ENCODE measurements at places on chromosomes 2 and 18. TPM values are rescaled to one million over a fixed set of nuclear protein-coding genes. Genes with fewer than 3 reads are reported as not detected.

- no peak for DNase-seq
These were observed 201.1 kb upstream of the HDAC4 start for GRCh38 chr2:239601880-239602279.

DNA sequence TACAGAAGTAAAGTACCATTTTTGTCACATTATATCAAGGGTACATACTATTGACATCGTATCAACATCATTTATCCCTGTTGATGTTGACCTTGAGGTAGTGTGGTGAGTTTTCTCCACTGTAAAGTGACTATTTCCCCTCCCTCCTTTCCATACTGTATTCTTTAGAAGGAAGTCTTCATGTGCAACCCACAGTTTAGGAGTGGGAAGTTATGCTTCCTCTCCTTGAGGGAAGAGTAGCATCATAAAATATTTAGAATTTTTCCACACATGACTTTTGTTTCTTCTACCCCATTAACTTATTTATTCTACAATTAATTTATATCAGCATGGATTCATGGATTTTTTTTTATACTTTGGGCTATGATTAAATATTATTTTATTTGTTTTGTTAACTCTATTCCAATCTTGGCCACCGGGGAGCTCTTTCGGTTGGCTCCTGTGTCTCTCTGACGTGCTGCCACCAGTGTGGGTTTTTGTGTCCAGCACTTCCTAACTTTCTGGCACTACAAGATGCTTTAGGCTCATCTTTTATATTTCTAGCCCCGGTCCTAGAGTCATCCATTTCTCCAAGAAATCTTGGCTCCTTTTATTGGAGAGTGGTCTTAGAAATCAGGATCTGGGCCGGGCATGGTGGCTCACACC is 19.0 kb downstream of the AQP12B start:
- no peak for DNase-seq

GRCh38 chr18:32302806-32303205 is 113.0 kb downstream of the MEP1B start:
- no peak for DNase-seq

GRCh38 chr2:10990561-10991111 is 78.9 kb downstream of the KCNF1 start:
- DNase-seq, result no peak

DNA sequence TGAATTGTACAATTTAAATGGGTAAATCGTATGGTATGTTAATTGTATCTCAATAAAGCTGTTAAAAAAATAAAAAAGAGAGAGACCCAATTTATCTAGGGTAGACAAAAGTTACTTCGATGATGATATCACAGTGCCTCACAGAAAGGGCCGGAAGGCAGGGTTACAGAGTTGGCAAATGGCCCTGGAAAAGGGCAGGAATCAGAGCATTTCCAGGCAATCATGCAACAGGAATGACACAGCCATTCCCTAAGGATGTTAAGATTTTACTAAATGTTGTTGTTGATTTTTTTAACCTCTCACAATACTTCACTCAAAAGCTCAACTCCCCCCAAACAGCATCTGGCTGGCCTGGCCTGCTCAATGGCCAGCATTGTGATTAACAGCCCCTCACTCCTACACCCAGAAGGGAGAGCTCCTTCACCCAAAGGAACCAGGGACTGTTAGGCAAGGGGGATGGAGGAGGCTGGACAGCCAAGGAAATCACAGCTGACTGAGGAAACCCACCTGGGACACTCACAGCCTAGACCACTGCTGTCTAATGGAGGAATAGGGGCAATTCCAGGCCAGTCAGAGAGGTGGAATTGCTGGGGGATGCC is 7.7 kb upstream of the SP100 start:
- DNase-seq, result no peak

GRCh38 chr2:166239548-166239947 is 111.7 kb upstream of the SCN1A start:
- no peak for DNase-seq

DNA sequence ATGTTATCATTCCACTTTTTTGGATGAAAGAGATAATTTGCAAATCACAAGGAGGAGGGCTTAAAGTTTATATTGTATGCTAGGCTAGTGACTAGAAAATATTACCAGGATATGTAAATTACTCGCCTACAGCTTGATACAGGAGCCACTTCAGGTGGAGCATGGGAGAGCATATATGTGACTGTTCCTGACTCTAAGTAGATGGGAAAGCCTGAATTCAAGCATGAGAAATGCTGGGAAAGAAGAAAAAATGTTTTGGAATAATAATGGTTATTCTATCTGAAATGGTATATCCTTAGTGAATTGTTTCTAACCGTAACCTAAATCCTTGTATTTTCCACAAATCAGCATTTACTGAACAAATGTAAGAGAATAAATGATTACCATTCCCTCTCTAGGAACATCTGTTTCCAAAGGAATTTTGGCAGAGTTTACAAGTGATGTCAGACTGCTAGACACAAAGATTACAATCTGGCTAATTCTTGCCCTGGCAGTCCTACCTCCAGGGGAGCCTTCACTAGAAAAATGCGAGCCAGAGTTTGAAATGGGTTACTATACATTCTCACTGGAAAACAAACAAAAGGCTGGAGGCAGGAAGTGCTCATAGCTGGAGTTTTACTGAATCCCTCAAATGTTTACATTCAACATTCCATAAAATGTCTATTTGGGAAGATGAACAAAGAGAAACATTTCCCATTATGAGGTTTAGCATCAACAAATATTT is 129.4 kb upstream of the MAPRE2 start:
- DNase-seq, result no peak

DNA sequence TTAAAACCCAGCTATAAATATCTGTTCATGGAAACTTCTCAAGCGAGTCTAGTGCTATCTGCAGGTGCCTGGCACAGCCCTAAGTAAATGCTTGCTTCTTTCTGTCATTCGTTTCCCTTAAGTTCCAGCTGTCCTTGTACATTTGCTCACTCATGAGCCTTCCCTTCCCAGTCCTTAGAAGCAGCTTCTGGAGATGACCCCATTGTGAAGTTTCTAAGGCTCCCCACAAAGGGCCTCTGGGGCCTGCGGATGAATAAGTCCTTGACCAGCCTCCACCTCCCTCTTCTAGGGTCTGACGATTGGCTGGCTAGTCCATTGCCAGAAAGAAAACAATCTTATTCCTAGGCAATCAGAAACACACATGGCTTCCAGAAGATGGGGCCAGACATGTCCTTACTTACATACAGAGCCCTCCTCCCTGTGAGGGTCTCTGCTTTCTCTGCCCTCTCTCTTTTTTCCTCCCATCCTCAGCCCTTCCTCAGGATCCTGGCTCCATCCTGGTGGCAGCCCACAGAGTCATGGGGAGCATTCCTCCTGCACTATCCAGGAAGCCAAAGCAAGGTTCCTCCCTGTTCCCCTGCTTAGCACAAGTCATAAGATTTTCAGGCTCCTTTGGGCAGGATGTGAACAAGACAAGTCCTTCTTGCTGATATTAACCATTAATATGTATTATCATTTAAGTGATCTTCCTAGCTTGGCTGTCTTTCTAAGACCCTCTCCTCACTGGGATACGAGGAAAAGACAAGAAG is 87.3 kb downstream of the TNFRSF11A start:
- no peak for DNase-seq

- DNase-seq, result no peak
These were observed 52.3 kb upstream of the ZNF516 start for GRCh38 chr18:76547296-76547695.

DNA sequence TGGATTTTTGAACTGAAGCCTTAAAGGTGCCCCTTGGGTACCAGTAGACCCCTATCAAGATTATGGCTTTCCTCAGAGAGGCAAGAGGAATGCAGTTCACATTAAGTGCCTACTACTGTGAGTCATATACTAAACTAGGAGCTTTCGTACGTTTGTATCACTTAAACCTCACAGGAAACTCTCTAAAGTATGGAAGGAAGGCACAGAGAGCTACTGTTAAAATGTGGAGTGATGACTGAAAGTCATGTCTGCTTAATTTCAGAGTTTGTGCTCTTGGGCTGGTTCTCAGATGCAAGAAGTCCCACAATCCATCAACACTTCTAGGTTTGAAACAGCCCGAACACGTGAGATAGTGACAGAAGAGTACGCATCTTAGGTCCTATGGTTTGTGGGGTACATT is 4.7 kb downstream of the PLCL1 start:
- DNase-seq, result no peak

- no peak for DNase-seq
These were observed 47.9 kb downstream of the LRRFIP1 start for GRCh38 chr2:237675316-237675715.

GRCh38 chr2:178205853-178206521 is 11.7 kb downstream of the OSBPL6 start:
- DNase-seq, result no peak

DNA sequence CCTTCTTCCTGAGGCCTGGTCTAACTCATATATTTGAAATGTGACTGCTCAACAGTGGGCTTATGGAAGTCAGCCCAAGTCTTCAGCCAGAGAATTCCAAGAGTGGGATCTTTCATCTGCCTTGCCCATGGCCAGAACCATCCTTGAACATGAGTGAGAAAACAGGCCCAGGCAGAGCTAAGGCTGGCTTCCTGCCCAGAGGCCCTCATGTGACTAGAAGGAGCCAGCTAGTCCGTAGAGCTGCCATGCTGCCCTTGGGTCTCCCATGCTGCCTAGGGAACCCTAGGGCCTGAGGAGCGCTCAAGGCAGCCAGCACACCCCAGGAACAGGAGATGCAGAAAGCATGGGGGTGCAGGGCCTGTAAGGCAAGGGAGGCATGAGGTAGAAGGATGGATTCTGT is 203.6 kb downstream of the FHOD3 start:
- DNase-seq, result no peak

DNA sequence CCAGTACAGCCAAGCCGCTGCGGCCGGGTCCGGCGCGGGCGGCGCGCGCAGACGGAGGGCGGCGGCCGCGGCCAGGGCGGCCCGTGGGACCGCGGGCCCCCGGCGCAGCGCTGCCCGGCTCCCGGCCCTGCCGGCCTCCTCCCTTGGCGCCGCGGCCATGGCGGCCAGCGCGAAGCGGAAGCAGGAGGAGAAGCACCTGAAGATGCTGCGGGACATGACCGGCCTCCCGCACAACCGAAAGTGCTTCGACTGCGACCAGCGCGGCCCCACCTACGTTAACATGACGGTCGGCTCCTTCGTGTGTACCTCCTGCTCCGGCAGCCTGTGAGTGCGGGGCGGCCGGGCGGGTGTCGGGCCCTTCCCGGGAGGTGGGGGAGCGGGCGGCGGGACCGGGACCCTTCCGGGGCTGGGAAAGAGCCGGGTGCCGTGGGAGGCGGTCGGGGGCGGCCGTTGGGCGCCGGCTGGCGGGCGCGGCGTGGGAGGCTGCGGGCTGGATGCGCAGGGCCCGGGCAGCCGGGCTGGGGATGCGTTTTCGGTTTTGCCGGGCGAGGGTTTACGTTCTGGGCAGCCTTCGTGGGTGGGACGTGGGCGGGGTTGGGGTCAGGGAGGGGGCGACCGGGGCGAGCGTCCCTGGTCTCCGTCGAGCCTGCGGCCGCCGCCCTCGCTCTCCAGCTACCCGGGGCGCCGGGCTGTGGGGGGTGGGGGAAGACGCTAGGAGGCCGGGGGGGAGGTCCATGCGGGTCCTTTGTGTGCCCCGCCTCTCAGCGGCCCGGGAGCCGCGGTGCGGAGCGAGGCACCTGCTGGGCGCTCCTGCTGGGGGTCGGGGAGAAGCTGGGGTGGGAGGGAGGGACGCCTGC is 537 bp downstream of the AGFG1 start:
- no peak for DNase-seq

DNA sequence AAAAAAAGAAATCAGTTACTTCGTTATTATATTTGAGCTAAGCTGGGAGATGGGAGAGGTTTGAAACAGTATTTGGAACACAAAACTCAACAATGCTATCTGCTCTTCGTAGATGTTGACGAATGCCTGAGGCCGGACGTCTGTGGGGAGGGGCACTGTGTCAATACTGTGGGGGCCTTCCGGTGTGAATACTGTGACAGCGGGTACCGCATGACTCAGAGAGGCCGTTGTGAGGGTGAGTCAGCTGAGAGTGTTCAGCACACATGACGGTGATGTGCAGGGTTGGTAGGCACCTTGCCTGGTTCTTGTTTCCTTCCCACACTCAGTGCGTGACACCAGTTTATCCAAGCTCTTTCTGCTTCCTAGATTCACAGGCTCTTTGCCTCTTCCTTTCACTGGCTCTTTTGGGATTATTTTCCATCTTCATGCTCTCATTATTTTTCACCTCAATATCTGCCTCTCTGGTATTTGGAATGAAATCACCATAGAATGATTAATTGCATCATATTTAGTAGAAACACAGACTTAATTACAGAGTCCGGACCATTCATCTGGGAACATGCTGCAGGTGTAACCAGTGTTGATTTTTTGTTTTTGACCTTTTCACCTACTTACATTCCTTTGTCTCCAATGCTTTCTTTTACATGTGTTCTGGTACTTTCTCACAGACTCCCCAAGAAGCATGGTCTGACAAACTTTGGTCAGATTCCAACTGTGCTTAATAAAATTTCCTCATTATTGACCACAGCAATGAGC is 200.6 kb upstream of the RASGRP3 start:
- DNase-seq, result peak; percentile 73

- DNase-seq, result peak; percentile 49
These were observed 752 bp downstream of the MGAT4A start for GRCh38 chr2:98730053-98730706.

DNA sequence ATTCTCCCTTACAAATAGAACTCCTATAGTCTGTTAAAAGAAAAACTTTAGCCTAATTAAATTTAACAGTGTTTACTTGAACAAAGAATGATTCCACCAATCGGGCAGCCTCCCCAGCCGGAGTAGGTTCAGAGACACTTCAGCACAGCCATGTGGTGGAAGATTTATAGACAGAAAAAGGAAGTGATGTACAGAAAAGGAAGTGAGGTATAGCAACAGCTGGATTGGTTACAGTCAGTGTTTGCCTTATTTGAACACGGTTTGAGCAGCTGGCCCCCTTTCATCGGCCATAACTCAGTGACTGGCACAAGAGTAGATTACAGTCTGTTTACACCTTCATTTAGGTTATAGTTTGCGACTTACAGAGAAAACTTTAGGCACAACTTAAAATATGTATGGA is 2.1 kb upstream of the SKA1 start:
- DNase-seq, result no peak

- DNase-seq, result no peak
These were observed at the start of gene TRABD2A for GRCh38 chr2:84880645-84881521. TSS of gene TRABD2A (minus strand) at chr2:84881084. CDS start at chr2:84881039, 45 bp downstream.

DNA sequence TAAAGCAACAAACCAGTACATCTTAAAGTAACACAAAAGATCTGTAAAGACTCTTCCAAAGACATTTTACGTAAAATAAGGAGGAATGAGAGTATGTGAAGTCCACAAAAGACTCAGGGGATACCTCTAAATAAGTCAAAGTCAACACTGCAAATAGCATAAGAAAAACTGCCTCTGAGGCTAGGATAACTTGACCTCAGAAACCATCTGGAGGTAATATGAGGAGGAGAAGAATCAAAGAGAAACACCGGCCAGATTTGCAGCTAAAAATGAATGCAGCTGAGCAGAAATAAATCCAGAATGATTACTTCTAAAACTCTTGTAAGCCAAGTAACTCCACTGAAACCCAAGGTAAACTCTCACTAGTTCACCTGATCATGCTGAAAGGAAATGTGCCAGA is 52.2 kb upstream of the ERMN start:
- no peak for DNase-seq

GRCh38 chr2:65658881-65659280 is 226.5 kb upstream of the SPRED2 start:
- DNase-seq, result no peak

The APLF gene
- total RNA-seq, result 3.5 TPM

The CPLX4 gene
- not detected for total RNA-seq

The DUSP19 gene
- total RNA-seq, result 7.9 TPM

The NEURL3 gene
- 3.7 TPM for total RNA-seq

The PCARE gene
- not detected for total RNA-seq

The CYP26B1 gene
- 2.2 TPM for total RNA-seq

The CYP1B1 gene
- total RNA-seq, result 25.4 TPM

The CDH2 gene
- 3.1 TPM for total RNA-seq

The ZNF521 gene
- total RNA-seq, result 14.6 TPM

The HS1BP3 gene
- total RNA-seq, result 50.3 TPM

The PXDN gene
- 31.1 TPM for total RNA-seq

All from mucosa of gallbladder (tissue), 1 donor.